ENCODE measurements at places on chromosomes 6 and 20.

DNA sequence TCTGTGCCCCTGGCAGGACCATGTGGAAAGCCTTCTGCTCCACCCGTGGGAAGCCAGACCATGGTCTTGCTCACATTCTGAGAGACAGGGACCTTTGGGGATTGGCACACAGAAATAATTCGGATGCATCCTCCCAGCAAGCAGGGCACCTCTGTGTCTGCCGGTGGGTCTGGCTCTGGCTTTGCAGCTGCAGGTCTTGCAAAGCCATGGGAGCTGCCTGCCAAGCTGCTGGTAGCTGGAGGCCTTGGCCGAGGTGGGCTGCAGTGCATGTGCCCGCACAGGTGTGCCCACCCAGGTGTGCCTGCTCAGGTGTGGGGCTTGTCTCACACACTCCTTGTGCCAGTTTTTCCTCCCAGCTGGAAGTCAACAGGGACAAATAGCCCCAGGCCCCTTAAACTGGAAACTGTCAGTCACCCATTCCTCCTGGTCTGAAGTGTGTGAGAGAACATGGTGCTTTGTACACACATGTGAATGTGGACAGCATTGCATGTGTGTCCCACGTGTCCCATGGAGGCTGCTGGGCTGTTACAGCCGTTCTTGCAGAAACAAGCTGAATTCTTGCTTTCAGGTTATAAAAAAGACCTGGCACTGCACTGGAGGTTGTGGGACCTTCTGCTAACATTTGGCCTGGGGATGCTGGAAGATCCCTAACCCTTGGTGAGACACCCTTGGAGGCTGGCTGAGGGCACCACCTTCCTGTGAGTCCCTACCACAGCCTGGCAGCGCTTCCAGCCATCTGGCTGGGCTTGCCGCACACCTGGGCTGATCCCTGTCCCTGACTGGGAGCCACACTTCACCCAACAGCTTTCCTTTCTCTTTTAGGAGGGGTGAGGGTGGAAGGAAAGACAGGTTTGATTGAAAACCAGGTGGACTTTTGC is 54.9 kb upstream of the SMOC2 start:
- DNase-seq: peak; percentile 38

DNA sequence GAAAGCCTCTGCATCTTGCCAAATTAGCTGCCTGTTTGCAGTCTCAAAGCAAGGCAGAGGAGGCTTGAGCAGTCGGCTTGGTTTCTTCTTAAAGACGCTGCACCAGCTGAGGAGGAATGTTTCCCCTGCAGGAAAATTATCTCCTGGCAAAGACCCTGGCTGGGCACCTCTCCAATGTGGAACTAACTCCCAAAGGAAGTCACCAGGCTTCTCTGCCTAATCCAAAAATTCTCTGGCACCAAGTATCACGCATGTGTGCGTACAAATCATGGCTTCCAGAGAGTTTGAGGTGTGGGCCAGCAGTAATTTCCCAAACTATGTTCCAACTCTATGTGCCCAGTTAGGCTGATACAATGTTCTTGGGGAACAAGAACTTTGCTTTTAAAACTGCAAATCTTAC is 176.2 kb downstream of the KIF16B start:
- no peak for DNase-seq

- no peak for DNase-seq
Measured at GRCh38 chr6:51719297-51719696, 368.1 kb downstream of the PKHD1 start.

DNA sequence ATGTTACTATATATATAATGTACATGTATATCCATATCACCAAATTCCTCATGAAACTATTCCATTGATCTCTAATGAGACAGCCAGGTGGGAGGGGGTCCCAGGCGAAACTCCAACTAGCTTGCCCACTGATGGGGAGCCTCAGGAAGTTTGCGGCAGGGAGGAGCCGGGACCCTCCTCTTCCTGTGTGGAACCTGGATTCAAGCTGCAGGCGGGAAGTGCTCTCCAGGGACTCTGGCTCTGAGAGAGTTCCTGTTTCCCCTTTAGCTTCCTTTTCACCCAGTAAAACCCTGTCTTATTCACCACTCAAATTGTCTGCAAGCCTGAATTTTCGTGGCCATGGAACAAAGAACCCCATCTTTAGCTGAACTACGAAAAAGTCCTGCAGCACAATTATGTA is 152.2 kb downstream of the OPN5 start:
- DNase-seq: no peak

DNA sequence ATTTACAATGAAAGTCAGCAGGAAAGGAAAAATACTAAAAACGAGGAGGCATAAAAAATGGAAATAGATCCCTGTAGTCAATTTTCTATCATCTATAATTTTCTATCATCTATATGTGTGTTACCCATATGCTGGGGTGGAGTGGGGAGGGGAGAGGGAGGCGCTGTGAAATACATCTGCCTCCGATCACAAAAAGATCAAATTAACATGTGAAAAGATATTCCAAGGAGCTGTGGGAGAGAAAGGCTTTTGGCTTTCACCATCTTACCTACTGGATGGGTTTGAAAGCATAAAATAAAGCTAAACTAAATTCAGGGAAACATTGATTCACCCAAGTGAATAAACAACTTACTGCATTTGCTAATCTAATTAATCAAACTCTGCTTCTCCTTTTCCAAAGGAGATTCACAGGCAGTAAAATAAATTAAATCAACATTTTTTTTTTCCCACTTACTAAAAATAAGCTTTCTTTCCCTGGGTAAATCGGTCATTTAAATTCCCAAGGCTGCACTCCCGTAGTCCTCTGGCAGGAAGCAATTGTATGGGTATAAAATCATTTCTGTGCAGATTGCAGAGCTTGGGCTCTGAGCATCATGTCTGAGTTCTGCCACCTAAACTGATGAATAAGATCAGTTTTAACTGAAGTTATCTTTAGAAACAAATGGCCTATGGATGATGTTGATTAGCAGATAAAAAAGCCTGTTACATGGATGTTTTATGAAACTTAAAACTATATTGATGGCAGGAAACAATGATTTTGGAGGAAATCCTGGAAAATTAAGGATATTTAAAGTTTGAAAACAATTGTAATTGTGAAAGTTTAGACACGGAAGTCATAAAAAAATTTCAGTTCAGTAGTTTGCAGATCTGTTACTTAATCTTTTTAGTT is 147.9 kb downstream of the SOX4 start:
- DNase-seq: no peak

DNA sequence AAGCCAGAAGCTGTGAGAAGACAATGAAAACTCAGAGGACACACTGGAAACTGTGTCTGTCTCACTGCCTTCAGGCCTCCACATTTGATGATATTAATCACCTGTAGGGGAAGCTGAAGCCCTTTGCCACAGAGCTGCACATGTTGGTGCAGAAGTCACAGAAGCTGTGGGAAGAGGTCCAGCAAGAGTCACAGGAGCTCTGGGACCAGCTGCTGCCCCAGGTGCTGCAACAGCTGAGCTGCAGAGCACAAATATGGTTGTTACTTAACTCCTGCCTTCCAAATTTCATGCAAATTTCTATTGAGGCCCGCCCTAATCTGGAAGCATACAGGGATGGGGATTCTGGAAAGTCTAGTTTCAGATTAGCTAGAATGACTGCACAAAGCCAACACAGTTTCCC is 169.3 kb downstream of the OGFRL1 start:
- DNase-seq: no peak

DNA sequence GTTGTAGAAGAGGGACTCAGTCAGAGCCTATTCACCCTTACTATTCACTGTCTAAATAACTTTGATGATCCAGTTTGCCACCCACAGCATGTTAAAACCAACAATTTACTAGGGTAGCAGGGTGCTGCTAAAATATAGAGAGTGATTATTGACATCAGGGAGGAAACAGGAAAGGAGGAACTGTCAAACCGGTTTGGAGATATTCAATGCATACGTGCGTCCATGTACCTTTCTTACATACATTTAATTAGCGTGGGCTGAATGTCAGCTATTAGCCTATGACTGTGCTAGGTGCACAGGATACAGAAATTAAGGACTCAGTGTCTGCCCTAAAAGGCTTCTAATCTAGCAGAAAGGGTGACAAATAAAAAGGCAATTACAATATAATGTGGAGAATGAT is 57.2 kb downstream of the IL20RA start:
- DNase-seq: no peak

- DNase-seq: no peak
Measured at GRCh38 chr20:46139266-46139889, 21.3 kb downstream of the CD40 start.

- DNase-seq: no peak
Measured at GRCh38 chr20:62993856-62994494, 12.8 kb downstream of the BHLHE23 start.

DNA sequence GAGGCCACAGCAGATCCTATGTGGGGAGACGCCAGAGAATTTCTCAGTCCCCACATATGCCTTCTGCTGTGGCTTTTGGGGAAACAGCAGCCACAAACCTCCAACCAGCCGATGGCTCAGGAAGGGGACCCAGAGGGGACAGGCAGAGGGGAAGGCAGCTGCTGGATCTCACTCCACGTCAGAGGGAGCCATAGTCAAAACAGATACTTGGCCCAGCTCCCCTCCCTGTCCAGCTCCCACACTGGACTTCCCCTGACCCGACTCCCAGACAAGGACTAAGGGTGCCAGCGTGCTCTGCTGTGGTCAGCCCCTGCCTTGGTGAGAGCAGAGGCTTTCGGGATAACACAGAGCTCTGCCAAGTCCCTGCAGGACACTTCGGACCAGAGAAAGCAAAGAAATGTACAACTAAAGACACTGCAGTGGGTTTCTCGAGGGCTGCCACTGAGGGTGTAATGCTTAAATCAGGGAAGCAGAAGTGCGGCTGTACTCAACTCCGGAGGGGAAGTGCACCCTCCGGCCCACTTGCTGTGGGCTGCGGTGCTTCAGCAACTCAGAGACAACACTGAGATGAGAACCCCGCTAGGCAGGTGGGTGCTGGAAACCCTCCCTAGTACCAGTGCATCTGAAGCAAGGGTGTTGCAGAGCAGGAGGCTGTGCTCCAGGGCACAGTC is 47.2 kb downstream of the RRBP1 start:
- no peak for DNase-seq

DNA sequence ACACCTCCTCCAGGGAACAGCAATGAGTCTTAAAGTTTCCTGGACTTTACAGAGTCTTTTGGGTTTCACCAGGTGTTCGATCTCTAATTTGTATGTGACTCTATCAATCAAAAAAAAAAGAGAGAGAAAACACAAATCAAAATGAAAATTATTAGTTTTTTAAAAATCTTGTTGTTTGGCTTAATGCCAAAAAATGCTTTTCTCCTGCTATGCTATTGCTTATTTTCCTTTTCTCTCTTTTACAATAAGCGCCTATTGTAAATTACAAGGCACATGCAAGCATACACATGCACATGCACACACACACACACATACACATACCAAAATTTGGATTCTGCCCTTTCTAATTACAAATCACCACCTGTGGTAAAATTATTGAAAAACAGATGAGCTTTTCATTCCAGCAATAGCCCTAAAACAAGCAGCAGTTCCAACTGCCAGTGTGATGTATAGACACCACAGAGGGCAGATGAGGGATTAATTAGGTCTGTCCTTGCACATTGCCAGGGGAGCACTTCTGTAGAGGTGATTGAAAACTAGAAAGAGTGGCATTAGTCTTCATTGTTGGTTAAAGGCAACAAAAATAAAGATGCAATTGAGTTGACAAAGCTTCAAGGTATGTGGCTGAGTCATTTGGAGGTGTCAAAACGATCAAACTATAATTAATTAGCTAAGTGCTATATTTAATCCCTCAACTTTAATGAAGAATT is 631.7 kb downstream of the TFAP2B start:
- no peak for DNase-seq

All from osteoblast (primary cell).